ENCODE measurements at places on chromosomes 6 and 20.

GRCh38 chr20:34165018-34165619 lies 53.1 kb upstream of the EIF2S2 start:
- no peak for DNase-seq

DNA sequence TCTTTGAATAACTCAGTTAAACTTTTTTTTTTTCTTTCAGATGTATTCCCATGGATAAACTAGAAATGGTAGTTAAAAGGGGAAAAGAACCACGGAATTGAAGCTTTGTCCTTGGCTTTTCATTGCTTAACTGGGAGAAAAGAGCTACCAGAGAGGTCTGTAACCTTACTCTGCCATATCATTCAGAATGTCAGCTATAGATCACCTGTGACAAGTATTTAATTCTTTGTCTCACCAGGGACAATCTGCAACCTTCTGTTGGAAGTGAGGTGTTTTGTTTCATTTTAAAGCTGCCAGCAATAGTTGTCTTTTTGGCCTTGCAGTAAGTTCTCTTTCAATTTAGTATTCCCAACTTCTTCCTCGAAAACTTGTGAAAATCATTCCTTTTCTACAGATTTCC lies 618.4 kb downstream of the FRK start:
- DNase-seq = no peak

DNA sequence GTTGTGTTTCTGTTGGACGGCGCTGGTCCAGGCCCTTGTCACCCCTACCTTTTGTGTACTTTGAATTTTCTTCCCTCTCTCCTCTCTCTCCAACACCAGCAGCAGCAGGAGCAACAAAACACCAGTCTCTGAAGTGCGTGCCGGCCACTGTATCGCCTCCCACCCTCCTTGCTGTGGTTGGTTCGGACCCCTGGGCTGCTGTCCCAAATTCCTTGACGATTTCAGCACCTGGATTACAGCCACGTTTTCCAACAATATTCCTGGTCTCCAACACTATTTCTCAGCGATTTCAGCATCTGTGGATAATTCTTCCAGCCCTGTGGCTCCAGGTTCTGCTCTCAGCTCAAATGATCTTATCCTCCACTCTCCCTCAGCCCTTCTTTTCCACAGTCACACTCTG lies 11.8 kb downstream of the MAS1 start:
- DNase-seq = no peak

DNA sequence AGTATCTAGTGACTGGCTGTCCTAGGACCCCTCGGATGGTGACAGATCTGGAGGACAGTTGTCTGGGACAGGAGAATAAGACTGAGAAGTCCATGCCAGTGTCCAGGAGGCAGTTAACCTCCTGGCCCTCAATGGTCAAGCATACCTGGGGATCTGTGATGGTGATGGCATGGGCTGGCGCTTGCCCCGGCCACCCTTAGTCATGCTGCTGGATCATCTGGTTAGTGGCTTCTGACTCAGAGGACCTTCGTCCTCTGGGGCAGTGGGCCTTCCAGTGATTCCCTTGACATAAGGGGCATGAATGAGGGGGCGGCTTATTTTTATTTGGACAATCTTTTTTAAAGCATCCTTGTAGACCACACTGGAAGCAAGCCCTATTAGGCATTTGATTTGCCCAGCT lies 24.0 kb upstream of the SF3B5 start:
- DNase-seq = no peak

DNA sequence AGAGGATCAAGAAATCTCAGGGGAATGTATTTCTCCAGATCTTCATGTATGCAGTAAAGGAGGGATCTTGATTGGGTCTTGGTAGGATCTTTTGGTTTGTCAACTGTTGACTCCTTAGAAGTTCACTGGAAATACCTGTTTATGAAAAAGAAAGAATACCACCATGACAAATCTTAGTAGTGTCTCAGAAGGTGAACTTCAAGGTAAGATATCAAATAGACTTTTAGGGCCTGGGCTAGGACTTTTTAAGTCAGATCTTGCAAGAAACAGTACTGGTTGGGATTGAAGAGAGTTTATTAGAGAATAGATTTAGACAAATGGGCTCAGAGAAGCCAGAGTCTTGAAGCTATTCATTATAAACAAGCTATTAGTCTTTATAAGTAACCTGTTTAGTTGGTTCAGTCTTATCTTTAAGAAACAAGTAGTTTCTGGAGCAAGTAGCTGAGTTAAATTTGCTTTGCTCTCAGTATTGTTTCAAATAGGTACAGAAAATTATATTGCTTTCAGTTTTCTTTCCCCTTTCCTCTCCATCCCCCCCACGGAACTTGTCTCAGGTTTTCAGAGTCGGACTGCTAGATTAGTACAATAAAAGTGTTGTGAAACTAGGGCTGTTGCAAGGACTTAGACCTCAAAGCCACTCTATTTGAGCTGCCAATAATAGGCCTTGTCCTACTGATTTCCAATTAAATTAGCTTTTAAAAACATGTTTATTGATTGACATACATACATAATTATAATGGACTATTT lies 529.1 kb upstream of the CITED2 start:
- DNase-seq = no peak

DNA sequence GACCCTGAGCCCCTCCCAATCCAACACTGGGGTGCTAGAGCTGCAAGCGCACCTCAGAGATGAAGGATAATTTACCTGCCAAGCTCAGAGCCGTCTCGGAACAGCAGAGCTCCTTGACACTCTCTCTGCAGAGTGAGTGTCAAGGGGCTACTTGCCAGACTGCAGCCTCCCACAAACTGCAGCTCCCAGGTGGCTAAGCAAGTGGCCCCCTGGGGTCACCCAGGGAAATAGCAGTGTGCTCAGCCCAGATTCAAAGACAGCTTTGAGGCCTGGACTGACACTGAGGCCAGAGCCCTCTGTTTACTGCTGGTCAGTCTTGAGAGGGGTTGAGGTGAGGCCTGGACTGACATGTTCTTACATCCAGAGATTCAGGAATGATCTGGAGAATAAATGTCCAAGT lies 46.0 kb upstream of the GJA1 start:
- DNase-seq = no peak

Measured in stimulated activated naive CD8-positive, alpha-beta T cell treated with anti-CD3 and anti-CD28 coated beads, Interleukin-15, amount 100 ng/mL, for 72 hours (primary cell).